Fibroblast of lung (primary cell): ENCODE measurements at places on chromosomes 2 and 18. TPM values are rescaled to one million over a fixed set of nuclear protein-coding genes. Genes with fewer than 3 reads are reported as not detected.

The CHRND gene
- not detected in 2 replicates for total RNA-seq

DNA sequence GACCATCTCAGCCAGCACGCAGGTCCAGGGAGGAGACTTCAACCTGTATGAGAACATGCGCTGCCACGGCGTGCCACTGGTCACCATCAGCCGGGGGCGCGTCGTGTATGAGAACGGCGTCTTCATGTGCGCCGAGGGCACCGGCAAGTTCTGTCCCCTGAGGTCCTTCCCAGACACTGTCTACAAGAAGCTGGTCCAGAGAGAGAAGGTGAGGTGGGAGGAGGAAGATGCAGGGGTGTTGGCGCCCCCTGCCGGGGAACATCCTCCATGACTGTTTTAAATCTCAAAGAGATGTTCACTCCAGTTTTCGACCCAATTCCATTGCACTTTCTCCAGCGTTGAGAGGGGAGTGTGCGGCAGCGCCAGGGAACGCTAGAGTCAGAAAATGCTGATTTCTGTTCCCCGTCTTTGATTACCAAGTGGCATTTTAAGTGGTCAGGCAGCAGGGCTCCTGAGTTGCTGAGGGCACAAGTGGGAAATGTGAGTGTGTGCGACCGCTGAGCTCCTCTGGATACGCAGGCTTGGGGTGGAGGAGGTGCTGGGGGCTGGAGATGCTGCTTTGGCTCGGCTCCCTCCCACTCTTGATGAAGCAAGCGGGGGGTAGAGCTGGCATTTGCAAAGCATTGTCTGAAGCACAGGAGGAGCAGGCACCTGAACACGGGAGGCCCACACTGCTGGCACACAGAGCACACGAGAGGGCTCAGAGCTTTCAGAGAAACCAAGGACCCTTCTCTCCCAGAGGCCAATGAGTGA is 27.7 kb upstream of the MAPRE3 start:
- DNase-seq: peak; percentile 55

DNA sequence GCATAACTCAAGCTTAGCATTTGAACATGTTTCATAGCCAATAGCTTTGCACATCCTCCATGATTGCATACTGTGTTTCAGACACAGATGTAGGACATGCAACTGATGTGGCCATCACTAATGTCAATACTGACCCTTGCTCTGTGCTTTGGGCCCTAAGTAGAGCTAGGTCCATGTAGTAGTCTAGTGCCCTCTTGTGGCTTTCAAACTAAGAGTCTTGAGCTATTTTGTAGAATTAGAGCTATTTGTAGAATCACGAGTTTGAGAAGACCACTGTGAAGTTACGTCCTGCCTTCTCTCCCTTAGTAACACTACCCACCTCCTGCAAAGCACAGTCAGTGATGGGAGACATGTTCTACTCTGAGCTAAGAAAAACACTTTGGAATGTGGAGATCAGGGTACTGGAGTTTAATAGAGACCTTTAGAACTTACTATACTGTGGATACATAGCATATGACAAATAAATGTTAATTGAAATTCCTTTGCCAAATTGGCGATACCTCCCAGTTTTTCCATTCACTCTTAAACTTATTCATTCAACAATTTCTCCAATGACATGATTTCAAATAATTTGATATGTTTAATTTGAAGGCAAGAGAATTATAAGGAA is 306.5 kb upstream of the TNP1 start:
- DNase-seq: peak; percentile 57

- DNase-seq: peak; percentile 66
Observed at GRCh38 chr2:108927936-108928659, 60.9 kb downstream of the EDAR start.

- DNase-seq: peak; percentile 87
Observed at GRCh38 chr2:152542995-152543481, 174.2 kb downstream of the PRPF40A start.

DNA sequence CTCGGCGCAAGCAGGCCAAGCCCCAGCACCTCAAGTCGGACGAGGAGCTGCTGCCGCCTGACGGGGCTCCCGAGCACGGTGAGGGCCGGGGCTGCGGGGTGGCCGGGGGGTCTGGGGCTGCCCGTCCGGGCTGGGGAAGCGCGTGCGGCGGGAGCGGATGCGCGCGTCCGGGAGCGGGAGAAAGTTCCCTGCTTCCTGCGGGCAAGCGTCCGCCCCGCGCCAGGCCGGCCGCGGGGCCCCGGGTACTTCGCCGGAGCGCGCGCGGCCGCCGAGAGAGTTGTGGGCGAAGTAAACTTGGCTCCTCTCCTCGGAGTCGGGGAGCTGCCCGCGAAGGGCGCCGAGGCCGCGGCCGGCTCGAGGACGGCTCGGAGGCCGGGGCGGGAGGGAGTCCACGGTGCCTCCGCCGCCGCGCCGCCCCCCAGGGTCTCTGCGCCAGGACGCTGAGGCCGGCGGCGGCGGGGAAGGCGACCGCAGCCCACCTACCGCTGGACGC is 707 bp downstream of the SALL3 start:
- peak; percentile 42 for DNase-seq

- DNase-seq: no peak
Observed at GRCh38 chr2:82411071-82411470, 2048.0 kb downstream of the SUCLG1 start.

DNA sequence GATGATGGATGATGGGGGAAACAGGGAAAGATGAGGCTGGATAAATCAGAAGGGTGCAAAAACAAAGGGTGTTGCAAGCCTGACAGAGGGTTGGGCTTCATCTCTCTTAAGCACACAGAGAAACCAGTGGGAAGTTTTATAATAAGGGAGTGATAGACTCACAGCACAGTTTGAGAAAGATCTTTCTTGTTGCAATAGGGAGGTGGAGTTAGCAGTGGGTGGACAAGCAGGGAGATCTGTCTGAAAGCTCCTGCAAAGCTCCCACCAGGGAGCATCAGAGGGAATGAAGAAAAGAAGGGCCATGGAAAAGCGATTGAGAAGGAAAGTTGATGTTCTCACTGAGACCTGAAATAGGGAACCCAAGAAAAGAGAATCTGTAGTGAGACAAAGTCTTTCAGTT is 64.9 kb downstream of the BOD1L2 start:
- no peak for DNase-seq

The GALR1 gene
- total RNA-seq: not detected in 2 replicates

The ALPI gene
- not detected in 2 replicates for total RNA-seq

DNA sequence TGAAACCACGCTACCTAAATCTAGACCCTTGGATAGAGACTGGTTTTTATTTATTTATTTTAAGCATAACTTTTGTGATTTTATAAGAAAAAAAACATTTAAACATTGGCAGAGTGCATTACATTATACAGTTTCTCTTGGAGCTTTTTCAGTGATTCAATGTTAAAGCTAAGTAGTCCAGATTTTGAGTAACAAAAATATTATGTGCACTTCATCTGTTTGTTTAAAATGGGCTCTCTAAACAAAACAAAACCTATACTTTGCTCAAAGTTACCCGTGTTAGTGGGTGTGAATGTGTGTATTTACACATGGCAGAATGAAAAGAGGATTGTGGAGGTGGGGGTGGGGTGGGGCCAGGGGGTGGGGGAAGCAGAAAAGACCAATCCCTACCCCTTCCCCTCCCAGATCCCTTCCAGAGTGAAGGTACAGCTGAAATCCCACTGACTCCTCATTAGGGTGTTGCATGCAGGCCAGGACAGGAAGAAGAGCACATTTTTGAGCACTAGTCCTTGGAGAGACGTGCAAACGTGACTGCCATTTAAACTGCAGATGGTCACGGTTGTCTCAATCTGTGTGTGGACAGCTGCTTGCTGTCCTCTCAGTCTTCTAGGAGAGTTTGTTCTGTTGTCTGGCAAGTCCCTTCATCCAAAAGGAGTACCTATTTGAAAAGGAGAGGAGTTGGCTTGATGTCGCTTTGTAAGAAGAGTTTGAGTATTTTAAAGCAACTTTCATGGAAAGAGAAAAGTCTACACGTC is 303.0 kb downstream of the ICOS start:
- no peak for DNase-seq

GRCh38 chr2:72994282-72994990 is 77.1 kb downstream of the SFXN5 start:
- no peak for DNase-seq

The CABYR gene
- 5.6 and 14.0 TPM in 2 replicates for total RNA-seq

DNA sequence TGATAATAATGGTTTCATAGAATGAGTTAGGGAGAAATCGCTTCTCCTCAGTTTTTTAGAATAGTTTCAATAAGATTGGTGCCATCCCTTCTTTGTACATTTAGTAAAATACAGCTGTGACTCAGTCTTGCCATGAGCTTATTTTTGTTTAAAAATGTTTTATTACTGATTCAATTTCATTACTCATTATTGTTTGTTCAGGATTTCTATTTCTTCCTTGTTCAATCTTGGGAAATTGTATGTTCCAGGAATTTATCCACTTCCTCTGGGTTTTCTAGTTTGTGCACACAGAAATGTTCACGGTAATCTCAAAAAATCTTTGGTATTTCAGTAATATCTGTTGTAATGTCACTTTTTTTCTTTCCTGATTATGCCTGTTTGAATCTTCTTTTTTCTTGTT is 371.5 kb upstream of the SETBP1 start:
- DNase-seq: peak; percentile 28
